ENCODE measurements at places on chromosomes 11 and 22.
A peak's percentile ranks its signal among the peaks of the same experiment; 100 is the strongest.

- no peak for DNase-seq
Measured at GRCh38 chr11:65357856-65358356, 3.4 kb downstream of the TIGD3 start.

DNA sequence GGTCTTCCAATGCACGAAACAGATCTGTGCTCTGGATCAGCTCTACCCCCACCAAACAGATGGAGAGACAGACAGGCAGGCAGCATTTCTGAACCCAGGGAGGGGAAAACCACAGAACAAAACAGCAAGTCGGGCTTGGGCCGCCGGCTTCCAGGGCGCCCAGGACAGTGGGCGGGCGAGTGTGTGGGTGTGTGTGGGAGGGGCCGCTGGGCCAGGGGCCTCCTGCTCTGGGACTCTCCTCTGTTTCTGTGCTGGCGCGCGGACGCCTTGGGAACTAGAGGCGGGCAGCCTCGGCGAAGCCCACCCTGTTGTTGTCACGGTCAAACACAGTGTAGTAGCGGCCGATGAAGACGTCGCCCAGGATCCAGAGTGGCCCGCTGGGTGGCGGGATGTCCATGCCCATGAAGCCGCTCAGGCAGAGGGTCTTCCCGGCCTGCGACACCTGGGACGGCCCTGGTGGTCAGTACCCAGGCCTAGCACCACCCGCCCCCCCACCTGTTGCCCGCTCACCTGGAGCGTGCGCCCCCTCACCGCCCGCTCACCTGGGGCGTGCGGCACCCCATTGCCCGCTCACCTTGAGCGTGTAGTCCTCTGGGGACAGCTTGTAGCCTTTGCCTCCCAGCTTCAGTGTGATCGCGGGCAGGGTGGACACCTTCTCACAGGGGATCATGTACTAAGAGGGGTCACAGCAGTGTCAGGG is 3.0 kb upstream of the IFITM10 start:
- no peak for DNase-seq

GRCh38 chr22:38468443-38469305 is 778 bp downstream of the KDELR3 start:
- DNase-seq: no peak

- no peak for DNase-seq
Measured at GRCh38 chr22:48606684-48607307, 1220.9 kb downstream of the BRD1 start.

- no peak for DNase-seq
Measured at GRCh38 chr11:118910309-118911112, 15.2 kb downstream of the BCL9L start.

GRCh38 chr11:73201249-73201648 is 16.8 kb upstream of the P2RY2 start:
- DNase-seq: no peak

GRCh38 chr11:74025467-74026166 is 16.7 kb upstream of the UCP3 start:
- DNase-seq: no peak

DNA sequence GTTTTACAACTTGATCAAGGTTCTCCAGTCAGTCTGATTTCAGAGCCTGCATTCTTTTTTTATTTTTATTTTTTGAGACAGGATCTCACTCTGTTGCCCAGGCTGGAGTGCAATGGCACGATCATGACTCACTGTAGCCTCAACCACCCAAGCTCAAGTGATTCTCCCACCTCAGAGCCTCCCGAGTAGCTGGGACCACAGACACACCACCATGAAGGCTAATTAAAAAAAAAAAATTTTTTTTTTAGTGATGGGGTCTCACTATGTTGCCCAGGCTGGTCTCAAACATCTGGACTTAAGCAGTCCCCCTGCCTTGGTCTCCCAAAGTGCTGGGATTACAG is 117.2 kb upstream of the NAV2 start:
- DNase-seq: no peak

GRCh38 chr11:133134314-133135173 is 397.8 kb downstream of the OPCML start:
- DNase-seq: peak; percentile 10

DNA sequence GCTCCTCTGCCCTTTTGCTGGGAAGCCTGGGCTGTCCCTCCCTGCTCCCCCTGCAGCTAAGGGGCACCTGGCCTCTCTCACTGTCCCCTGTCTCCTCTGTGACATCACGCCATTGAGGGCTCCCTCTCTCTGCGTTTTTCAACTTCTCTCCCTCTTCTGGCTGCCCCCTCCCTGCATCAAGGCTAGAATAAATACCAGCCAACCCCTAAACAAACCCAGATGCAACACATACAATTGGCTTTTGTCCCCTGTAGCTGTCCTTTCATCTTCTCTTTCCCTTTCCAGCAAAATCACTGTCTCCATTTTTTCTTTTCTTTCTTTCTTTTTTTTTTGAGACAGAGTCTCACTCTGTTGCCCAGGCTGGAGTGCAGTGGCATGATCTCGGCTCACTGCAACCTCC is 3.3 kb upstream of the MIEF1 start:
- no peak for DNase-seq

DNA sequence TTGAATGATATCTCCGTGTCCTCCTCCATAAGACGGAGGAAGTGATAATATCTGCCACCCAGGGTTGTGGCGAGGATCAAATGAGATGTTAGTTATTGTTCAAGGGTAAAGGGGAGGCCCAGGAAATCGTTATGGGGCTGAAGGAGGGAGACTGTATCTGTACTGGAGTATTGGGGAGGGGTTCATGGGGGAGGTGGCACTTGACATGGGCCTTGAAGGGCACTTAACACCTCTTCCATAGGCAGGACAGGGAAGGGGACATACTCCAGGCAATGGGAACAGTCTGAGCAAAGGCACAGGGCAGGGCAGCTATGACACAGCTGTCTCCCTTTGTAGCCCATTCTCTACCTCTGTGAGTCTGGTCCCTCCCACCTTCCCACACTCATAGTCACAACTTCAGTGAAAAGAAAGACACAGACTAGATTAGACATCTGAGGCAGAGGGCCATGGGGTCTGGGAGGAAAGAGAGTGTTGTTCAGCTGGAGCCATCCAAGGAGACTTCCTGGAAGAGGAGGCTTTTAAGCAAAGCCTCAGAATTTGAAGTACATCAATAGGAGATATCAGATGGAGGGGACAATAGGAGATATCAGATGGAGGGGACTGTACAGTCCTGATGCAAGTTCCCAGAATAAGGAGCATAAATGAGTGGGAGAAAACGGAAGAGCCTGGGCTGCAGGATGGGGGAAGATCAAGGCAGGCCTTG is 15.8 kb upstream of the DGKZ start:
- DNase-seq: no peak

GRCh38 chr11:129458278-129458677 is 82.6 kb downstream of the BARX2 start:
- no peak for DNase-seq

- DNase-seq: no peak
Measured at GRCh38 chr11:39777035-39777434, 1682.4 kb downstream of the LRRC4C start.

GRCh38 chr22:36586271-36586670 is 57.3 kb upstream of the EIF3D start:
- DNase-seq: no peak

GRCh38 chr11:2196970-2197770 is 25.6 kb upstream of the TH start:
- peak; percentile 6 for DNase-seq

DNA sequence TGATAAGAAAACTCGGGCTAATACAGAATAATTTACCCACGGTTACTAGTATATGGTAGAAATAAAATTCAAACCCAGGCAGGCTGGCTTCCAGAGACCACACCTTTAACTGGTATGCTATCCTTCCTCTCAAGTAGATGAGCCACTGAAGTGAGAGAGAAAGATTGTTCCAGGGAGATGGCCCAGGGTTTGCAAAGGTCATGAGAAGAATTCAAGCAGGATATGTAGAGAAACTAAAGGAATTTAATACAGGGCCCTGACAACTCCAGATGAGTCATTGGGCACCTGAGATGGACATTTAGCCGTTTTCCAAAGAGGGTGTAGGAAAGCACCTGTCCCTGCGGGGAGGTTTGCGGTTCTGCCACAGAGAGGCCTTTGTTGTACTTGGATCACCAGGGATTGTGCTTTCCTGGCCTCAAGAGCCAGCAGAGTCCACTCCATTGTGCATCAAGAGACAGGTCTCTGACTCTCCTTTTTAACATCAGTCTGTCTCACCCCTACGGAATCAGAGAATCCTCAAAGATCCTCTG is 152.7 kb upstream of the BLID start:
- no peak for DNase-seq

DNA sequence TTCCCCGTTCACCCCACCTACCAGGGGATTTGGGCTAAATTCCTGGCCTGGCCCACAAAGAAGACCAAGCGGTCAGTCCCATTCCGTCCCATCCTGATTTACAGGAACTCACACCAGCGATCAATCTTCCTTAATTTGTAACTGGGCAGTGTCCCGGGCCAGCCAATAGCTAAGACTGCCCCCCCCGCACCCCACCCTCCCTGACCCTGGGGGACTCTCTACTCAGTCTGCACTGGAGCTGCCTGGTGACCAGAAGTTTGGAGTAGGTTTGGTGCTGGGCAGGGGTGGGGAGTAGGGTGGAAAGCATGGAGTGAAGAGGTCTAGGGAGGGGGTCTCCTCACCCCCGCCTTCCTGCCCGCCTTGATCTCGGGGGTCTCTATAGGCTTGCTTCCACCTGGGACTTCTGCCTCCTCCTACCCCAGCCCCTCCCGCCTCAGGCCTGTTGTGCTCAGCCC is at the start of gene SERPING1:
TSS of gene SERPING1 (plus strand) at position 225 of the 455 bp plus-strand sequence. CDS start 586 bp downstream, outside the sequence.
- DNase-seq: no peak

DNA sequence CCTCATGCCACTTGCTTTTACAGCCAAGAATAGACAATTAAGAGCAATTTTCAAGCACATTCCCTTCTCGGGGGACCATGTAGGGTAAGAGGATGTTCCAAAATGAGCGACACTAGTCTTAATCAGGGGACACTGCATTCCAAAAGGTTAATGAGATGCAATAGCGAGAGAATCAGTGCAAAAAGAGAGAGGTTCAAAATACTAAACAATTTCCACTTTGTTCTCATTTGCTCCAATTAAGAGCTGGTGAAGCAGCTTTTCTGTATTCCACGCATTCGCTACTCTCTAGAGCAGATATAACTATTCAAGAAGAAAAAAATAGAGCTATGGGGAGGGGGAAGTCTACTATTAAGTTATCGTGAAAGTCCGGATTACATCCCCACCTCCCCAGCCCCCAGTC is 811 bp downstream of the LRRC4C start:
- DNase-seq: no peak

DNA sequence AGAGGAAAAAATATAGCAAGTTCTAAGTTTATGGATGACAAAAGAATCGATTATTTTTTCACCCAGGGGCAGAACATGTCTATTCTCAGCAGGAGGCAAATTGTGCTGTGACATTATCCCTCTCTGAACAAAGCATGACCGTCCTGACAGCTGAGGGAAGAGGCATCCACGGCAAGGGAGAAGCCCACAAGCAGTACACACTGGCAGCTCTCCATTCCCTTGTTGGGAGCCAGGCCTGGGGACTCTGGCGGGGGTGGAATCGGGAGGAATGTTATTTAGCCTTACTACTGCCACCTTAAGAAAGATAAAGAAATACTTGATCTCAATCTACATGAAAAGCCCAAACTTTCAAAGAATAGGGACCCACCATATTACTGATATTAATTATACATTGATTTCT is 3.4 kb downstream of the KIRREL3 start:
- no peak for DNase-seq

DNA sequence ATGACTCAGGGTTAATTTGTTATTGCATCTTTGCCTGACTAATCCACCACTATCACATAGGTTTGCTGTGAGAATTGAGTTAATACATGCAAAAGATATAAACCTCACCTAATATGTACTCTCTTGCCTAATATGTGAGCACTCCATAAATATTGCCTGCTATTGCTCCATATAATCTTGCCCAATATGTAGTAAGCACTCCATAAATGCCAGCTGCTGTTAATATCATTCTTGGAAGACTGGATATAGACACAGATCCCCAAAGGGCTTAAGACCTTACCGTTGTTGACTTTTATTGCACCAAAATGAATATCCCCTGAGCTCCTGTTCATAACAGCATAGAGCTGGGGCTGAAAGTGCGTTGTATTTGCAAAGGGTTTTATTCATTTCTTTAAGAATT is 27.0 kb upstream of the LRRC55 start:
- no peak for DNase-seq

DNA sequence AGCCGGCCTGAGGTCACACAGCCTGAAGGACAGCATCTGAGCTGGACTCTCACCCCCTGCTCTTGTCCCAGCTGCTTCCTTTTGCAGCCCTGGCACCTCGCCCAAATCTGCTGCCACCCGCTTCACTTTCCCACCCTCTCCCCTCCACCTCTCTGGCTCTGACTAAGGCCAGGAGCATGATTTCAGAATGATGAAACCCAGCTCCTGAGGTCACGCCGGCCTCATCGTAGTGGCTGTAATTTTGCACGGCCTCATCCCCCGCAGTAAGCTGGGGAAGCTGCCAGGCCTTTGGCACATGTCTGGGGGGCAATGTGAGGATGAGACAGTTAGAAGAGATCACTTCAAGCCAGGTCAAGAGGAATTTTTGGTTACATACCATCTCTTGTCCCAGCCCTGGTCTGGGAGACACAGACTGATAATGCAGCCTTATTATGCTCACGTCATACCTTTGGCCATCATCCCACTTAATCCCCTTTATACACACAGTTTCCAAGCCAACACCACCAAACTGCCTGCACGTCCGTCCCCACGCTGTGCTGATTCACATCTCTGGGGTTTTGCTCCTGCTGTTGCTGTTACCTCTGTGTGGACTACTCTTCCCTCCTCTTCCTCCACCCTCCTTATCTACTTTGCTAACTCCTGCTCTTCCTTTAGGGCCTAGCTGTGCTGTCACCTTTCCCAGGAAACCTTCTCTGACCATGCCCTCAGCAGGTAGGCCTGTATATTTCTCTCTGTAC is 58.1 kb downstream of the CHRDL2 start:
- DNase-seq: no peak

- no peak for DNase-seq
Measured at GRCh38 chr11:111726301-111726713, 39.9 kb downstream of the PPP2R1B start.

- peak; percentile 71 for DNase-seq
Measured at GRCh38 chr22:39528080-39528661, 4.4 kb downstream of the RPS19BP1 start.

- no peak for DNase-seq
Measured at GRCh38 chr11:26739366-26740073, 17.7 kb upstream of the SLC5A12 start.

- DNase-seq: no peak
Measured at GRCh38 chr11:210122-210802, 2.8 kb downstream of the RIC8A start.

- no peak for DNase-seq
Measured at GRCh38 chr11:28442131-28442530, 333.9 kb downstream of the METTL15 start.

- DNase-seq: no peak
Measured at GRCh38 chr11:43217849-43218248, 93.9 kb upstream of the API5 start.

- peak; percentile 23 for DNase-seq
Measured at GRCh38 chr11:62324731-62325556, 12.3 kb upstream of the ASRGL1 start.

GRCh38 chr11:8006349-8006977 is 19.3 kb downstream of the EIF3F start:
- DNase-seq: peak; percentile 58

GRCh38 chr11:4178813-4179662 is 84.4 kb downstream of the RRM1 start:
- no peak for DNase-seq

GRCh38 chr11:125348674-125349309 is 147.3 kb downstream of the FEZ1 start:
- no peak for DNase-seq

GRCh38 chr11:120869097-120869496 is 154.8 kb upstream of the TBCEL start:
- no peak for DNase-seq

GRCh38 chr11:68338051-68338780 is 25.8 kb downstream of the LRP5 start:
- no peak for DNase-seq

Measured in NCI-H1694 (cell line).